Activated naive CD4-positive, alpha-beta T cell treated with anti-CD3 and anti-CD28 coated beads, Interleukin-2, amount 50 U/mL, for 16 hours (primary cell): ENCODE measurements at places on chromosomes 13 and 19.
A peak's percentile ranks its signal among the peaks of the same experiment; 100 is the strongest.

- no peak for DNase-seq
Observed at GRCh38 chr13:46134494-46134893, 29.7 kb upstream of the CPB2 start.

GRCh38 chr19:58579473-58580142 lies 6.5 kb upstream of the MZF1 start:
- no peak for DNase-seq

DNA sequence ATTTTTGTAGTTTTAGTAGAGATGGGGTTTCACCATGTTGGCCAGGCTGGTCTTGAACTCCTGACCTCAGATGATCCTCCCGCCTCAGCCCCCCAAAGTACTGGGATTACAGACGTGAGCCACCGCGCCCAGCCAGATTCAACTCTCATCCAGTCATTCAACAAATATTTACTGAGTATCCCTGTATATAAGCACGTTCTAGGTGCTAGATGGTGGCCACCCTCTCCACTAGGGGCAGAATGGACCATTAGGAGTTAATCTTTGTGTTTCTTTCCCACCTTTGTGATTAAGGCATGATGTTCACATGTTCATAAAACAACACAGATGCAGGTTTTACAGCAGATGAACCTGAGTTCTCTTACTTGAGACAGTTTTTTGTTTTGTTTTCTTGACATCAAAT lies 7.3 kb downstream of the SHKBP1 start:
- DNase-seq = no peak

DNA sequence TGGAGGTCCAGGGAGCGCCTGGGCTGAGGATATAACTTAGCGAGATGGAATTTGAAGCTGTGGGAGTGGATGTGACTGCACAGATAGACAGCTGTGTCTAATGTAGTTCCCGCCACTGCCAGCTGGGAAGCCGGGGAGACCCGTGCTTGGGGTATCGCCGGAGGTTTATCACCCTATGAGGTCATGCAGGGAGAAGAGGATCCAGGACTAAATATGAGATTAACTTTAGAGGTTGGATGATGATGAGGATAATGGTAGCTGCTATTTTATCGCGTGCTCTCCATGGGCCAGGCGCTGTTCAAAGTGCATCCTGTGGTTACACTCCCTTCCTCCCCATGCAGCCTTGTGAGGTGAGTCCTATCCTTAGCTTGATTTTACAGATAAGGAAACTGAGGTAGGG lies 19.9 kb downstream of the SSC5D start:
- DNase-seq = no peak

- no peak for DNase-seq
Observed at GRCh38 chr13:95256091-95256490, 45.2 kb downstream of the ABCC4 start.

DNA sequence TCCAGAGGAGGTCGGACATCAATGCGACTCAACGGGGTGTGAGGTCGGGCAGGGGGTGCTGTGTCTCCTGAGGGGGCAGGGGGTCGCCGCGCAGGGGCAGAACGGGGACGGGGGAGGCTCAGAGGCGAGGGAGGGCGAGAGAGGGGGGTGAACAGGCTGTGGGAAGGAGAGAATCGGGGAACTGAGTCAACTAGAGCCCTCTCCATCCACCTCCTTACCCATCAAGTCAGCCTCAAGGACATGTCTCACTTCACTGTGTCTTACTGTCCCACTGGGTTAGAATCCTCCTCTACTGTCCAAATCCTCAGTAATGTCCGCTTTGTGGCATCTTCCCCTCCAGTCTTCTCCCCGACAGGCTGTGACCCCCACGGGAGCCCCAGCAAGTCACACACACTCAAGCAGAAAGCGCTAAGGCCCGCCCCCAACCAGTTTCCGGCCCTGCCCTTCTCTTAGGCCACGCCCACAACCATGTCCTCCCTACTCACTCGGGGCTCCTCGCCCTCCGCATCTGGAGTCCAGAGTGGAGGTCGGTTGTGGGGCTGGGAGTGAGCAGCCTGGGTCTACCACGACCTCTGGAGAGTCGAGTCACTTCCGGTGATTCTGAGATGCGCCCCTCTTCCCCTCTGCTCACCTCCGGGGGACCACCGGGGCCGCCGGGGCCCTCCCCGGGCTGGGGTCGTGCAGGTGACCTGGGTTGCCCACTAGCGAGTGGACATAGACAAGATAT lies 9.3 kb downstream of the PLEKHA4 start:
- DNase-seq = peak; percentile 81

DNA sequence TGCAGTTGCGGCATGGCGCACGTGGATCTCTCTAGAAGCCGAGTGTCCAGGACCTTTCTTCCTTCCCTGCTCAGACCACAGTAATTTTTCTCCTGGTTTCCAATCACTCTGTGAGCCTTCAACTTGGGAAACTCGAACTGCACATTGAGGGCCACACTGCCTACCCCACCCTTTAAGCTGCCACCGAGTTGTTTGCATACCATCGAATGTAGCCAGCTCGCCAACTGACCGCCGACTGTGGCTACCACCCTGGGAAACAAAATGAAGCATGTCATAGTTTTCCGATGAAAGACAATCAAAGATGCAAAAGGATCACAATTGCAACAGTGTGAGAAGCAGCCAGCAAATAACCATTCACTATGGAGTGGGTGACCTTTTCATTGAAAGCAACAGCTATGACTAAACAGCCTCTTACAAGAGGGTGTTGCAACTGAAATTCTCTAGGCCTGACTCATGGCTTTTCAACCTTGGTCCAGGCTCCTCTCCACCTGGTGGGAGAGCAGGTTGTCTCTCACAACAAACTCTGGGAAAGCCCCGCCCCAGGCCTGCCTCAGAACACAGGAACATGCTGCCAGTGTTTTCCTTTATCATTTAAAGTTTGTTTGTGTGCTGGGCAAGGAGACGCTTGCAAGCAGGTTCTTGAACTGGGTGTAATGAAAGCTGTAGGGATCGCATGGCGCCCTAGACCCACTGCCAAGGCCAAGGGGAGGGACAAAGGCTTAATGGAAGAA lies 141.7 kb upstream of the SERP2 start:
- no peak for DNase-seq

GRCh38 chr13:57653229-57653989 lies 21.9 kb downstream of the PCDH17 start:
- DNase-seq = no peak

GRCh38 chr13:99619207-99619606 lies 117.9 kb downstream of the TM9SF2 start:
- DNase-seq = no peak

DNA sequence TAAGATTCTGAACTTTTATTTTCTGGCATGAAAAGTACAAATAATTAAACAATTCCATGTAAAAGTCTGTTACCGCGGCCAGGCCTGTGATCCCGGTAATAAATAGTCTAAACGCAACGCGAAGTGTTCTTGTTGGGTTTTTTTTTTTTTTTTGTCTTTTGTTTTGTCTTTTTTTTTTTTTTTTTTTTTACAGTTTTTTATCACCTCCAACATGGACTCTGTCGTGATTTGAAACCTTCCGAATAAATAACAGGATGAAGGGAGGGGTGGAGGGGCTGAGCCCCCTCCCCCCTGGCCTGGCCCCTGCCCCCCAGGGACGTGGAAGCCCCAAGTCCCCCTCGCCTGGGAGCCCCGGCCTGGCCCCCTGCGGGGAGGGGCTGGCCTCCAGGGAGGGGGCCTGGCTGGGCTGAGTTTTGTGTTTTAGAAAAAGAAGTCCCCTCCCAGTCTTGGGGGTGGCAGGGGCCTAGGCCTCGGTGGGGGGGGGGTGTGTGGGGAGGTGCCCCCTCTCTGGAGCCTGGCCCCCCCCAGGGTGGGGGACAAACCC lies 16.0 kb downstream of the PRKCSH start:
- no peak for DNase-seq

GRCh38 chr19:10637894-10638293 lies 12.5 kb downstream of the SLC44A2 start:
- DNase-seq = no peak

DNA sequence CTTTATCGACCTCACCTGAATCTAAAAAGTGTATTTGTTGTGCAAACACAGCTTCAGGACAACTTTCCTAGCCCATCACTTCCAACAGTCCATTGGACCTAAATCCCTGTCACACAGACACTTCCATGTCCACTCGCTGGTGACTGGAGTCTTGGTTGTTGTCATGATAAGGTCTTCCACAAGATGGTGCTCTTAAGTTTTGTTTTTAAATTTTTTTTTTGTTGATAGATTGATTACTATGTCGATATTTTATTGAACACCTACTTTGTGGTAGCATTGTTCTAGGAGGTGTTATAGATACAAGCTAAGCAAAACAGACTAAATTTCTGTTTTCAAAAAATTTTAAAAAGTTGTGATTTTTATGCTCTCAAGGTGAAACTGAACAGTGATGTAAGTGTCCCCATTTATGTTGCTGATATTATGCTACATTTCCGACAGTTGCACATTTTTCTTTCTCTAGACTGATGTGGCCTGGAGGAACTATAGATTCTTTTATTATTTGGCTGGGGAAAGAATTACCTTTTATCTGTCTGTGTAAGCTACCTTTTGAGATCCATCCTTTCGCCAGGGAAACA lies 8.1 kb upstream of the ERICH6B start:
- DNase-seq = no peak

DNA sequence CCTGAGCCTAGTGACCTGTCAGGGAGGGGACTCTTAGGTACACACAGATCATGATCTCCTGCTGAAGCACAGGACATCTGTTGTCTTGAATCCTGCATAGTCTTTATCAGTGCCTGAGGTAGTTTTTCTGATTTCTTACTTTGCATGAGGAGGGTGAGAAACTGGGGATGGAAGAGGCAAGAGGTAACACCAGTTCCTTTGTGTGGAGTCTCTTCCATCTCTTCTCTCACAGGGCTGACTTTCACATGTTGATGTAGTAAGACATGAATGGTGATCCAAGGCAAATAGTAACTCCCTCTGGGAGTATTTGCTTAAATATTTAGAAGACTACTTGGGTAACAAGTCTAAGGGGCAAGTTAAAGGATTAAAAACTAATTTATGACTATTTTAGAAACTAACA lies 9.5 kb downstream of the NBEA start:
- DNase-seq = no peak

DNA sequence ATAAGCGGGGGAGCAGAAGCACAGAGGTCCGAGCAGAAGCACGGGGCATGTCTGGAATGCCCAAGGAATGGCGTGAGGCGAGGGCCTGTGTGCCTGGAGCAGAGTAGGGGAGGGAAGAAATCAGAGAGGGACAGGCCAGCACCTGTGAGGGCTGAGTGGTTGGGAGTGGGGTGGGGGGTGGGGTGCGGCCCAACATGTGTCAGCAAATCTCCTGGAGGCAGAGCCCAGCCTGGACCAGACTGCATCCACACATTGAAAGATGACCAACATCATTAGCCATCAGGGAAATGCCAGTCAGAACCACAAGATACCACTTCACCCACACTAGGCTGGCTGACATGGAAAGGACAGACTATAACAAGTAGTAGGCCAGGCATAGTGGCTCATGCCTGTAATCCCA lies 11.2 kb downstream of the CLASRP start:
- DNase-seq = no peak

DNA sequence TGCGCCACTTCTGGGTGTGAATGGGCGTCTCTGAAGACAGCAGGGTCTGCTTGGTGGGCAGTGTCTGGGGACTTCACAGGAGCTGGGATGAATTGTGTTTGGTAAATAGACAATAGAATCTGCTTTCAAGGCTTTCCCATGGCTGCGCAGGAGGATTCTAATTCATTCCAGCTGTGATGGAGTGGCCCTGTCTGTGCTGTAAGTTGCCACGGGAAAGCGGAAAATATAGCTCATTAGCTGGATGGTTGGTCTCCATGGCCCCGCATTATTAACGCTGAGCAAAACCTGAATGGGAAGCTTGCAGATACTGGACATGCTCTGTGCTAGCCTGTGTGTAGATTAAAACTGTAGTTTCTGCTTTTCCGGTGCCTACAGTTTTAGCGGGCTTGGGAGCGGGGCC lies 15.6 kb upstream of the C1QTNF9 start:
- no peak for DNase-seq

DNA sequence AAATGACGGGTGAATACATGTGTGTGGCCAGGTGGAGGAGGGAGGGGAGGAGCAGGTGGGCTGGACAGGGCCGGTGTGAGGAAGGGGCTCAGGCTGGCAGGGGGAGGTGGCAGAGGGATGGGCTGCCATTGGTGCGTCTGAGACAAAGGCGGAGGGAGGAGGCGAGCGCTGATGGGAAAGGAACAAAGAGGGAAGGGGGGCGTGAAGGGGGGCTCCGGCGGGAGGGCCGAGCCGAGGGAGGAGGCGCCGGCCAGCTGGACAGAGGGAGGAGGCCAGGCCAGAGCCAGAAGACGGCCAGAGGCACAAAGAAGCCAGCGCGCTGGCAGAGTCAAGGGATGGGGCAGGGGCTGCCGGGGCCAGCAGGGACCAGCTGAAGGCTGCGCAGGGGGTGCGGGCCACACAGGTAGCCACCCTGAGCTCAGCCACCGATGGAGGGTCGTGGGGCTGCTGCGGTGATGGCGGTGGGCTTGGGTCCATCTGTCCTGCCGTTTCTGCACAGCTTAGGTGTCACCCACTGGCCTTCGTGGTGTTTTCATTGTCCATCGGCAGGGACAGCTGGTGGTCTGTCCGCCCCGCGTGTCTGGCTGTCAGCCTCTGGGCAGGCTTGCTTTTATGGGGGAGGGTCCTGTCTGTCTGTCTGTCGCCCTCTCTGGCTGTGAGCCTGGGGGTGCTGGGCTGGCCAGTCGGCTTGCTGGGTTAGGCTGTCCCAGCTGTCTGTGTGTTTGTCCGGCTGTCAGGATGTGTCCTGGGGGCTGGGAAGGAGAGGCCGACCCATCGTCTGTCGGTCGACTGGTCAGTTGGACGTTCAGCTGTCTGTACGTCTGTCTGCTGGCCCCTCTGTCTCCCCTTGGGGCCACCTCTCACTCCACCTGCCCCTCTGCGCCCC lies 2.2 kb downstream of the APC2 start:
- no peak for DNase-seq

DNA sequence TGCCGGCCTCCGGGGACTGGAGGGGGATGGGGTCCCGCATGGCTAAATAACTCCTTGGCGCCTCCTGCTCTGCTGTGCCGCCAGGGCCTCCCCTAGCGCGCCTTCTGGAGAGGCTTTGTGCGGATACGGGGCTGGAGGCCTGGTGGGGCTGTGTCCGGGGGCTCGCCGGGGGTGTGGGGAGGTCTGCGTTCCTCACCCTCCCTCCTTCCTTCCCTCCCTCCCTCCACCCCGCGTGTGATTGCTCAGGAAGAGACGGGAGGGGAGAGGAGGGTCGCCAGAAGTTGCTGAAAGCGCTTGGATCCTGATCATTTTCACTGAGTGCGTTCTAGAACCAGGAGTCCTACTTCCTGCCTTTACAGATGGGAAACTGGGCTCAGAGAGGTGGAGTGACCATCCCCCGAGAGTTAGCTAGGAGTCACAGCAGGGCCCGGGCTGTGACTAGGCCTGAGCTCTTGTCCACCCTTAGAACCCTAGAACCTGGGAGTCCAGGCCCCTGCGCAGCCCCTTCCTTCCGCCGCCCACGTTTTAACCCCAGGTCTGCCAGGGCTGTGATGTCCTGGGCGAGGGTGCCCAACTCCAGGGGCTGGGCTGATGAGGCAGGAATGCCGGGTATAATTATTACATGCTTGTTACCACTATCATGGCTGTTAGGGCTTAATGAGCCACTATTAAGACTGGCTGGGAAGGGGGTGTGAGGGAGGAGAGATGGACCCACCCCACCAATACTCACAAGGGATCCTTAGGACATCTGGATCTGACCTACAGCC lies 782 bp upstream of the JUND start:
- peak; percentile 36 for DNase-seq
